ENCODE measurements at places on chromosomes 4 and X. TPM values are rescaled to one million over a fixed set of nuclear protein-coding genes. Genes with fewer than 3 reads are reported as not detected.

Gene HSD17B10
- polyA plus RNA-seq, result 95.2 TPM

Gene HPSE
- 1.2 TPM for polyA plus RNA-seq

Gene KCND1
- 6.6 TPM for polyA plus RNA-seq

Gene HMGB2
- 393 TPM for polyA plus RNA-seq
